ENCODE measurements at places on chromosomes 1 and 21.

DNA sequence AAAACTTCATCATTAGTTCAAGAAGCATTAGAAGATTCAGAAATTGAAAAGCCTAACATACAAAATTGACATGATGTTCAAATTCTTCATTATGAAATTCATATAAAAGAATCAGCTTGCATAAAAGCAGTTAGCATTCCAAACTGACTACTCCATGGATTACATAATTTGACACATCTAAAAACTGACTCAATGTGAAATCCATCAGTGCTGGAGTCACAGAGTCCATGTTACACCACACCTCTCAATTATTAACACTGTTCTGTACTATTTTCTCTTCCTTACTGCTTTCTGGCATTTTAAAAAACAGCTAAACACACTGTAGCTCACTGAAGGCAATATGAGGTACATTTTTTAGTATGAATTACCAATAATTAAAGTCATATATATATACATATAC lies 28.0 kb downstream of the ARHGAP29 start:
- no peak for DNase-seq

DNA sequence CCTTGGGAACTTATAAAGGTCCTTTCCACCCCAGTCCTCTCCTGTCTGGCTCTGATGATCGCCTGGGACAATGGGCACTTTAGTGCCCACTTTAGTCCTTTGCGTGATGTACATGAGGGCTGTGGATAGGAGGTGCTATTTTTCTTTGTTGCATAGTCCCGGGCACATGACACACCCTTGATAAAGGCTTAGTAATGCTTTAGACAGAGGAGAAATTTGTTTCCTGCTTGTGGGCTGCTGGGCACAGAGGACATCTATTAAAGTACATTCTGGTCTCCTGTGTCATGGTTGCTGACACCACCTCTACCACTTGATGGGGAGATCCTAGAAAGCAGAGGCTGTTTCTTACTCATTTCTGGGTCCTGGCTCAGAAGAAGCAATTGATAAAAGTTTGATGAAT lies 5.4 kb upstream of the KNCN start:
- DNase-seq = peak; percentile 33

DNA sequence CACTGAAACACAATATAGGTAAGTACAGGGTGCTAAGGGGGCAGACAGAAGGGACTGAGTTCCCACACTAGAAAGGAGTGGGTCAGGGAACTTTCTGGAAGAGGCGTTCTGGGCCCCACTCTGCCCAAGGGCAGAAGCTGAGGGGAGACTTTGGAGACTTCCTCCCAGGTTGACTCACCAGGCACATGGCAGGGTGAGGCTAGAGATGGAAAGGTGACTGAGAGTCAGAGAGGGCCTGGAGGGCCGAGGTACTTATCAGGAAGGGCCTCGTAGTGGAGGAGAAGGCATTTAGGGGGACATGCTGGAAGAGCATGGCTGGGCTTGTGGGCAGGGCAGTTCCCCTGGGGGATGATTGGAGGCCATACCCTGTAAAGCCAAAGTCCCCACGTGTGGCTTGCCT lies 159.9 kb upstream of the JUN start:
- no peak for DNase-seq

DNA sequence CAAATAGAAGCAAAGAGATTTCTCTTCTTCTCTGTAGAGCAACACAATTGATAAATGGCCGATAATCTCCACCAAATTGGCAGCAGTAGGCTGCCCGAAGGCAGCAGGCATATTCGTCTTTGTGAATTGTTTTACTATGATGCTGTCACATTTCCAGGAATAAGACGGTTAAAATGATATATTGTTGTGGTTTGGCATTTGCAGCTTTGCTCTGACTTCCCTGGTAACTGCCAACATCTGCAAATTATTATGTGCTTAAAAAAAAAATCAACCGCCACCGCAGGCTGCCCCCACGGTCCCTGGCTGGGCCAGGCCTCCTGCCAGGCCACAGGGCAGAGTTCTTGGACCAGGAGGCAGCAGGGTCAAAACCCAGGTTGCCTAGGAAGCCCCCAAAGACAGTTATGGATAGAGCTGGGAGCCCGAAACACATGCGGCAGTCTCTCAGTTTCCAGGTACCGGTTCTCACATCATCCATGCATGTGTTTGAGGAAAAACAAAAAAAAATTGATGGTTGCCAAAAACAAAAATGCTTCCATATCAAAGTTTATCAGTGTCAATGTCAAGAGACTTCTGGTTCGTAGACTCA lies 179.3 kb downstream of the ETS2 start:
- DNase-seq = peak; percentile 90

DNA sequence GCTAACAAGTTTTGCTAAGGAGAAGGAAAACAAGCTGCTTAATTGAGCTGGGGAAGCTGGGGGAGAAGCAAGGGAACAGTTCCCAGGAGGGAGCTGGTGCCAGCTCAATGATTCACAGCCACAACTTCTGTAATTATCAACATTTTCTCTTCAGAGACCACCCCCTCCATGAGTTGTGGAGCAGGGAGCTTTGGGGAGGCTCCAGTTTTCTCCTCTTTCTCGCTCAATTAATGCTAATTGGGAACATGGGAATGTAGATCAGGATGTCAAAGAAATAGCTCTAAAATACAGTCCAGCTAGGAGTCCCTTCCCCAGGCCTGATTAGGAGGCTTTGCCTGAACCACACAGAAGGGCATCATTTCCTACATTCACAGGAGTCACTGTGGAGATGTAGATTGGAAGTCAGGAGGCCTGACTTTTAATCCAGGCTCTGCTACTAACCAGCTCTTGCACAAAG lies 12.1 kb upstream of the MNDA start:
- no peak for DNase-seq

- DNase-seq = no peak
These were observed 243.0 kb downstream of the PDE4B start for GRCh38 chr1:66035616-66036245.

- no peak for DNase-seq
These were observed 29.7 kb downstream of the CHODL start for GRCh38 chr21:18274370-18274769.

DNA sequence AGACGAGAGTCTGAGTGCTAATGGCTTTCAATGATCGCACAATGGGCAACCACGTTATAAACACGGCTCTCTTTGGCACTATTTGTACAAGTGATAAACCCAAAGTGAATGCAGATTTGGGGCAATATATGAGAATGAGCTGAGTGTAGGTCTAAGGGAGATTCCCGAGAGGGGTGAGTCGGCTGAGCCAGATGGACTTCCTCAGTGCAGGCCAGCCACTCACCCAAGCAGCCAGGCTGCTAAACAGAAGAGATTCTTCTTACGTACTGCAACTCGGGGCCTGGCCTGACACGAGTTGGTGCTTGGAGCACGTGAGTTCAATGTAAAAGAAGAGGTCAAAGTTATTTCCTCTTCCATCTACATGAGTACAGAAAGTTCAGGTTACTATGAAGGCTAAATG lies 6.2 kb upstream of the MIXL1 start:
- DNase-seq = no peak

DNA sequence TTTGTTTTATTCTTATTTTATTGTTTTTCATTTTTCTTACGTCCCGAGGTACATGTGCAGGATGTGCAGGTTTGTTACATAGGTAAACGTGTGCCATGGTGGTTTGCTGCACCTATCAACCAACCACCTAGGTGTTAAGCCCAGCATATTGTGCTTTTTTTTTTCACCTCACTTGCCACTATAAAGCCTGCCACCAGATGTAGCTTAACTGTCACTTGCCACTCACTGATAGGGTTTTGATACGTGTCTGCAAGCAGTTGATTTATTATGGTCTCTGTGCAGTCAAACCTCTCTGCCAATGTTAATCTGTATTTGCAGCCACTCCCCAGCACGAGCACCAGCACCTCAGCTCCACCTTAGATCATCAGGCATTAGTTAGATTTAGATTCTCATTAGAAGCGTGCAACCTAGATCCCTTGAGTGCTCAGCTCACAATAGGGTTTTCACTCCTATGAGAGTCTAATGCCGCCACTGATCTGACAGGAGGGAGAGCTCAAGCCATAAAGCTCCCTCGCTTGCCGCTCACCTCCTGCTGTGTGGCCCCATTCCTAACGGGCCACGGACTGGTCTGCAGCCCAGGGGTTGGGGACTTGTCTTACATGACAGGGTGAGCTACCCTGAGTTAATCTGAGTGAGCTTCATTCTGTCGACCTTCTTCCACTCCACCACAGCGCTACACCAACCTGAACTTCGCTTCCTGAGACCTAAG lies 17.9 kb upstream of the ABCG1 start:
- DNase-seq = no peak

- DNase-seq = no peak
These were observed 17.5 kb downstream of the SLC26A9 start for GRCh38 chr1:205925736-205926135.

DNA sequence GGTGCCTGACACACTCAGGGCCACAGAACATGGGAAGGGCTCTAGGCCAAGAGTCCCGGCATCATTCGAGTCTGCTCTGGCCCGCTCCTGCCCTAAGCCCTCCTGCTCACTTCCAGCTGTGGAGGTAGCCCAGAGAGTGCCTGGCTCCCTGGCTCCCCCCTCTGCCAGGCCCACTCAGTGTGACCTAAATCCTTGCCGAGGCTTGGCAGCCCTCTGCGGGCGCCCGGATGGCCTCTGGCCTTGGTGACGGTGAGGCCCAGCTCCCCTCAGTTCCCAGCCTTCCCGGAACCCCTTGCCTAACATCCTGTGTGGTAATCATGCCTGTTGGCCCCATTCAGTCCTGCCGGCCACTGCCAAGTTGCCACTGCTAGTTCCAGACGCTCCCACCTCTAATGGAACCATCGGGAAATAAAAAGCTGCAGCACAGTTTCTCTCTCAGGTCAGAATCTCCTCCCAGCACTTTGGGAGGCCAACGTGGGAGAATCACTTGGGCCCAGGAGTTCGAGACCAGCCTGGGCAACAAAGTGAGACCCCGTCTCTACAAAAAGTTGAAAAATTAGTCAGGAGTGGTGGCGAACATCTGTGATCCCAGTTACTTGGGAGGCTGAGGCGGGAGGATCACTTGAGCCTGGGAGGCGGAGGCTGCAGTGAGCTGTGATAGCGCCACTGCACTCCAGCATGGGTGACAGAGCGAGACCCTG lies 1.2 kb upstream of the H6PD start:
- DNase-seq = peak; percentile 49

- no peak for DNase-seq
These were observed at the start of gene TMPRSS3 for GRCh38 chr21:42395905-42396651. TMPRSS3 (minus strand) TSS chr21:42396052; CDS start chr21:42395417, 635 bp downstream.

DNA sequence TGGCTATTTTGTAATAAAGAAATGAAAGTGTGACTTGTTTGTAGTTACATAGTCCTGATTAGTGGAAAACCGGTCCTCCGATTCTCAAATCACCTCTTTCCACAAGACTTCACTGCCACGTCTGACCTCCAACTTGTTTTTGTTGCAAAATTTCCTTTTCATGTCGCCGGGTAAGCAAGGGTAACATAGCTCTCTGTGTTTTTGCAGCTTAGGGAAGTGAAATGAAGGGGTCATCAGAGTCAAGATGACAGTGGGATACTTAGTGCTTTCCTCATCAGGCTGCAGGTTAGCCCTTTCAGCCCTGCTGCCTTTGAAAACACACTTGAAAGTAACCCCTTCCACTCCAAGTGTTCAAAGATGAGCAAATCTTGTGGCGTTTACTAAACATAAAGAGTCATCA lies 217.9 kb downstream of the USP25 start:
- no peak for DNase-seq

DNA sequence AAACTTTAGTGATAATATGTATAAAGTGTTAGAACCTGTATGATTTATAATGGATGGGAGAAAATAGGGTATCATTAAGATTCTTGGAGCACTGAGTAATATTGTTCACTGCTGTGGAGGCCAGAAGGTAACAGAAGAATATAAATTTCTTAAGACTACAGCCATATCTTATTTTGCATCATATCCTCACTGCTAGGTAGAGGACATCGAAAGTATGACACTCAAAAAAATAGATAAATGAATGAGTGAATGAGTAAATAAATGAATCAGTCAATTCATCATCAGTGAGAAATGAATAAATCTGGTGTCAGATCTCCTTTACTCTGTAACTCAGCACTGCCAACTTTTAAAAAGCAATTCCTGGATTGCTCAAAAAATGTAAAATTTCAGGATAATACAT lies 33.2 kb downstream of the RGS13 start:
- no peak for DNase-seq

GRCh38 chr1:243946946-243947345 lies 96.9 kb upstream of the AKT3 start:
- peak; percentile 11 for DNase-seq

DNA sequence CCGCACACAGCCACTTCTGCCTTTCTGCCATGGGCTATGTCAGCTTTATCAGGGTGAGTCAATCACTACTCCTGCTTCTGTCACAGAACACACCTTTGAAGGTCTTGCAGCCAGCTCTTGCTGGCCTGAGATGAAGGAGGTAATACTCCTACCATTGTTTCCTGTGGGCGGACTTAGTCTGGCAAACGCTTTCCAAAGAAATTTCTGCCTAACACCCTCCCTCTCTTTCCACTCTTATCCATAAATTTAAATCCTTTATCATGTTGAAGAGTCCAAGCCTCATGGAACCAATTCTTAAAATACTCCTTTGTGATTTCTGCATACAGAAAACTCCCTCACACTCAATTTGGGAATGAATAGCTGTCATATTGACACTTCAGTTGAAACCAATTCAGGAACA lies 633.1 kb upstream of the CHRM3 start:
- no peak for DNase-seq

GRCh38 chr1:109570414-109570813 lies 22.0 kb downstream of the GNAI3 start:
- no peak for DNase-seq

- DNase-seq = no peak
These were observed 7.8 kb downstream of the CHRNB2 start for GRCh38 chr1:154575147-154575927.

GRCh38 chr1:116724765-116725375 lies 29.4 kb upstream of the CD2 start:
- DNase-seq = peak; percentile 46

GRCh38 chr1:160744199-160744851 lies 5.3 kb downstream of the SLAMF7 start:
- DNase-seq = no peak

- DNase-seq = no peak
These were observed 250.3 kb upstream of the SGIP1 start for GRCh38 chr1:66283622-66284041.

- DNase-seq = no peak
These were observed 4.5 kb downstream of the KRTCAP2 start for GRCh38 chr1:155168456-155169210.

- no peak for DNase-seq
These were observed 12.6 kb downstream of the ELF3 start for GRCh38 chr1:202023001-202023433.

DNA sequence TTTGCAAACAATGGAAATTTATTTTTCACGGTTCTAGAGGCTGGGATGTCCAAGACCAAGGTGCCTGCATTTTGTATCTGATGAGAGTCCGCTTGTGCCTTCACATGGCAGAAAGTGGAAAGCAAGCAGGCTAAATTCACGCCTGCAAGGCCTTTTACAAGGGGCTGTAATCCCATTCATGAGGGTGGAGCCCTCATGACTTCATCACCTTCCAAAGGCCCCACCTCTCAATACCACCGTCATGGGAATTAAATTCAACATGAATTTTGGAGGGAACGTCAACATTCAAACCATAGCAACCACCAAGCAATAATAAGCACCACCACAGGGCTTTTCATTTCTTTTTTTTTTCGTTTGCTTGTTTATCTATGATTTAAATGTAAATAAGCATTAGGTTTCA lies 115.3 kb downstream of the C1orf21 start:
- DNase-seq = no peak

Measured in AML-193 (cell line).